Epithelial cell of esophagus (primary cell): ENCODE measurements at places on chromosomes 7 and 10.

DNA sequence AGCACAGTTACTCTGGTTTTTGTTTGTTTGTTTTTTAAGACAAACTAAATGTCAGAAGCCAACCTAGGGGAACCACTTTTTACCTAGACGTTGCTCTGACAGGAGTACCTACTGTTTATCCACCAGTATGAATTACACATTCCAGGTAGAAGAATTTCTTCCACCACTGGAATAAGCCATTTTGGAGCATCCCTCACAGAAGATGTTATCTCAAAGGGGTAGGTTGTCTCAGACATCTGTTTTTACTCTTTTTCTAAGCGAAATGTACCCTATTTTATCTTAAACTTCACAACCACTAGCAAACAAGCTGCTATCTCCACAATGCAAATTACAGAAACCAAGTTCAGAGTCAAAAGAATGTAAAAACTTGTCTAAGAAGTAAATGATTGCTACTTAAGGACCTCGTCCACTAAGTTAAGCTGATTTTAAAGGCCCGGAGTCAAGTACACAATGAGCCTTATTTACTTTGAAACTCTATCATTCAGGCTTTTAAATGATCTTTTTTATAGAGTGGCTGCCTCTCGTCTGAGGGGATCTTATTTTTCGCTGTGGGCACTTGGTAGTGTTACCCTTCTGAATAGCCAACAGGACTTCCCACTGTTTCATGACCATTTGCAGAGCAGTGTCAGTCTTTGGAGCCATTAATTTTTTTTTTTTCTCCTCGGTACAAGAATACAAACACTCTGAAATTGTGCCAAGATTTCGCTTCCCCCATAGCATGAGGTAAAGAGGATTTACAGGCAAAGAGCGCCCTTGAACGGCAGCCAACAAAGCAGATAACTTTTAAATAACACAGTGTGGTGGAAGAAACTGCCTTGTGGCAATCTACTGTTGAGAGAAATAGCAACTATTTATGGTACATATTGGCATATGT is 15.7 kb upstream of the ARMC3 start:
- DNase-seq: peak; percentile 8

DNA sequence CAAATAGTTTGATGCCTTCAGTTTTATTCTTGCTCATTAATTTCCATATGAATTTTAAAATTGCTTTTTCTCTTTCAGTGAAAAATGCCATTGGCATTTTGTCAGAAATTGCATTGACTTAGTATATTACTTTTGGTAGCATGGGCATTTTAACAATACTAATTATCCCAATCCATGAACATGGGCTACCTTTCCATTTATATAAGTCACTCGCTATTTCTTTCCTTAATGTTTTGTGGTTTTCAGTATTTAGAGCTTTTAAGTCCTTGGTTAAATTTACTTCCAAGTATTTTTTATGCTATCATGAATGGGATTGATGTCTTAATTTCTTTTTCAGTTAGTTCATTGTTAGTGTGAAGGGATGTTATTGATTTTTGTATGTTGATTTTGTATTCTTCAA is 297.4 kb downstream of the ATRNL1 start:
- DNase-seq: no peak

DNA sequence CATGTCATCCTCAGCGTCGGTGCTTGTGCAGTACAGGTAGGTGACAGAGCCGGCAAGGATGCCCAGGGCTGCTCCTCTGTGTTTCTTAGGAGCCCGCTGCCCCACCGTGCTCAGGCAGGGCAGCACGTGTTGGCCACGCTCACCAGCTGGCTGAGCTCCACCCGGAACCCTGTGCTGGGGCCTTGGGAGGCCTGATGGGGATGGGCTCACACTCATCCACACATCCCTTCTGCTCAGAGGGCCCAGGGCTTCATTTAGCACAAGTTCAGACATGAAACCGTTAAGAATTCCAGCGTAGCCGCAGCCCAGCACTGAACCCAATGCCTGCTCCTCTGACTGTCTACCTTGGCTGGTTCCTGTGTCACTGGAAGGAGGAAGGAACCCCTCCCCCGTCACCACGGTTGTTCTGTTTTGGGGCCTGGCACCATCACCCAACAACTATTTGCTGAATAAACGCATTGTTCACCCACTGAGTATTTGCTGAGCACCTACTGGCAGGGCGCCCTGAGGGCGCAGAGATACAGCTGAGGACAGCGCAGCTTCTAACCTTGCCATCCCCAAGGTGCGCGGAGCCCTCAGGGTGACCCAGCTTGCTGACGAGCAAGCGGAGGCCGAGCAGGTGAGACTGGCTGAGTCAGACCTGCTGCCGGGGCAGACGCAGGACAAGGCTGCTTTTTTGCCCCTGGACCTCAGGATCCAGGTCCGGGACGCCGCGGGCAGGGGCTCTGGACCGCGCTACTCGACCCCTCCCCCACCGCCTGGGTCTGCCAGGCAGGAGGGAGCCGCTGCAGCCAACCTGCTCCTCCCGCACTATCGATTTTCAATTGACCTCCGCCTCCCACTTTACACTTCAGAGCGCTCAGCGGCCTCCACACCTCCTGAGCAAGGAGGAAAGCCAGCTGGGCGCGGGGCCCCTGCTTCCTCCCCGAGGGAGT is 50.6 kb upstream of the RET start:
- DNase-seq: peak; percentile 95

DNA sequence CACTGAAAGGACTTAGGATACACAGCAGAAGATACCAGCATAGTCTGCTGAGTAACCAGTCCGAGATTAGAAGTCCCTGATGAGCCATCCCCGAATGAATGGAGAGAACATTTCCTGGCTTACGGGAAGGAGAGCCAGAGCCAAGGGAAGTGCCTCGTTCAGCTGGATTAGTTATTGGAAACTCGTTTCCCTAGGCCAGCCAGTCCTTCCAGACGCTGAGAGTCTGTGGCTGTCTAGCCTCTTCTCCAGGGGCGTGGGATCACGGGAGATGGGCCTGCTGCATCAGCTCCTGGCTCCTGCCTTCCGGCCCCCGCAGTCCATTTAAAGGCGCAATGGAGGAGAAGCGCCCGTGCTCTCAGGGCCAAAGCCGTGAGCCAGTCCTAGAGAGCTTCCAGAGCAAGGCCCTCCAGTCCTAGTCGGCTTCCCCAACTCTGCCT is 712.8 kb downstream of the PARD3 start:
- DNase-seq: peak; percentile 39

GRCh38 chr10:108561649-108562048 is 1361.7 kb downstream of the XPNPEP1 start:
- no peak for DNase-seq

GRCh38 chr10:97647556-97647955 is 7.1 kb downstream of the PI4K2A start:
- DNase-seq: peak; percentile 75

DNA sequence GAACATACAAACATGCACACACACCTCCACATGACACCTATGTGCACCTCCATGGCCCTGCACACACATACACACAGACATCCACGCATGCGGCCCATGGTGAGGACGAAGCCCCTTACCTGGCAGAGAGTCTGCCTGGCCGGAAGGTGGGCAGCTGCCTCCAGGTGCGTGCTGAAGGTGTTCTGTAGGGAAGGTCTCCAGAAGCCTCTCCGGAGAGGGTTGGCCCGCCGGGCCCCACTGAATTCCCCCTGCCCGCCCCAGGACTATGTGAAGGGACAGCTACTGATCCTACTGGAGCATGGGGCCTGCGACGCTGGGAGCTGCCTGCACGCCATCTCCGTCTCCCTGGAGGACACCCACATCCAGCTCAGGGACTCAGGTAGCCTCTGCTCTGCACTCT is 8.5 kb upstream of the ZNF467 start:
- DNase-seq: no peak

DNA sequence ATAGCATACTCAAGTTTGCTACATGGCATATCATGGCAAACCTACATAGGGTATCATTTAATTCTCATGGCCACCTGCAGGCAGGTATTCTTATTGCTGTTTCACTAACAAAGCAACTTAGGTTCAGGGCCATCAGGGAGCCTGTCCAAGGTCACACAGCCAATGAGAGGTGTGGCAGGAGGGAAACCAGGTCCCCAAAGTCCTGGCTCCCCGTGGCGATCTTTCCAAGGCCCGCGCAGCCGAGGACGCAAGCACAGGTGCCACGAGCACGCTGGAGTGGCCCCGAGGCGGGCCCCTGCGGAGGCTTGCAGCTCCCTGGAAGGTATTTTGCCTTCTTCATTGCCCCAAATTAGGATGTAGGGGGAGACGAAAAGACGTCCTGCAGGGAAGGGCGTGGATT is 20.8 kb downstream of the PRKAG2 start:
- peak; percentile 14 for DNase-seq

GRCh38 chr7:139647085-139647484 is 123.6 kb downstream of the CLEC2L start:
- DNase-seq: no peak

DNA sequence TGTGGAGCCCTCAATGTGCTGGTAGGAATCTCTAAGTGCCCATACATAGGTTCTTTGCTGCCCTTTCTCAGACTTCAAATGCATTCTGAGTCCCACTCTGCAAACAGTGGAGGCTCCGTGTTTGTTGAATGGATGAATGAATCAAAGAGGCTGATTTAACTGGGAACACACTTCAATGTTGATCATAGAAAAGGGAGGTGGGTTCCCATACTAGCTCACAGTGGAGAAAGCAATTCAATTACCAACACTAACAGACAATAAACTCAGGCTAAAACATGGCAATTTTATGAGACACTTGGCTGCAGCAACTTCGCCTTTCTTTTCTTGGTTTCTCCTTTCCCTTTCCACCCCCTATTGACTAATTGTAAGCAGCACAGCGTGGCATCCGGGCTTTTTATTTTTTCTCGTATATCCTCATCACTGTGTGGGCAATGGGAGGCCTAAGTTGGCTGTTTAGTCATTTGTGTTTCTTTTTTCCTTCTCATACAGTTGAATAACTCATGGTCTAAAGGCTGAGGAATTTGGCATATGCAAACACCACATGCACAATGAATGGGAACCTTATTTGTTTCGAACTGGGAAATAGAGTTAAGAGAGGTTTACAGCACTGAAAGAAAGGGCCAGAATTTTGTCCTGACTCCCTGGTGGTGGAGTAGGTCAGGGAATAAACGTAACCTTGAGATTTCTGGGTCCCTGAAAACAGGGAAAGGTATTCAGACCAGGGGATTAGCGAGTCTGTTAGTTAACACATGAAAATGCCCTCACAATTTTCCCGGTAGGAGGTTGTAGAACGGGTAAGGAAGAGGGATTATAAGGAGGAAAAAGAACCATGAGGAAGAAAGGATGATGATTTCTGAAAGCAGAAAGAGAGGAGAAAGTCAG is 858.5 kb downstream of the KCNMA1 start:
- DNase-seq: peak; percentile 7

- DNase-seq: no peak
Measured at GRCh38 chr10:76581506-76582256, 1055.9 kb downstream of the KCNMA1 start.

DNA sequence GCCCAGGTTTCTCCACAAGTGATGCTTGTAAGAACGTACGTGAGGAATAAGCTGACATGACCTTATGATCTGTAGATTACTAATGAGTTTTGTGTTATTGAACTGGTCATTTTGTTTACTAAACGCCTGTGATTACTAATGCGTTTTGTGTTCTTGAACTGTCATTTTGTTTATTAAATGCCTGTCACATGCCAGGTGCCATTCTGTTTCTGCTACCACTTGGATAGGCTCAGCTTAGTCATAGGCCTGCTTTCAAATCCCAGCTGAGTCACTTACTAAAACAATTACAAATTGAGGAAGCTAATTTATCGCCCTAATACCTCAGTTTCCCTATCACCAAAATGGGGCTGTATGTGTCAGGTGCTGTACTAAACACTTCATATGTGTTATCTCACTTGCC is 4.7 kb upstream of the HGF start:
- DNase-seq: peak; percentile 8

GRCh38 chr7:158050978-158051651 is 536.5 kb downstream of the PTPRN2 start:
- no peak for DNase-seq
